ENCODE measurements at places on chromosomes 4 and X.

- peak; percentile 52 for DNase-seq
These were observed 11.2 kb upstream of the PLAC8 start for GRCh38 chr4:83125738-83126141.

DNA sequence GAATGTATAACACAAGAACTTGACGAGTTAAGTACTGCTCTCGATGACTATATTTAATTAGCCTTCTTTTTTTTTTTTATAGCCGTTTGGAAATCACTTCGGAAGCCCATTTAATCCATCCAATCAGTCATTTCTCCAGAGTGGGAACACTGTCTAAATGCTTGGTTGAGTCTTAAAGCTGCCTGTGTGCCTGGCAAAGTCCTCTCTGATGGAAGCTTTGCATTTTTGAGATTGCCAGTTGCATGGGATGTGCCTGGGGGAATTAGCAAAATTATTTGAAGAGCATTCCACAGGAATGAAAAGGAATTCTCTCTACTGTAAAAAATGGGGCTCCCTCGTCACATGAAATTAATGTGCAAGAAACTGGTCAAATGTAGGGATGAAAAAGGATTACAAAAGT is 398.8 kb upstream of the RPS6KA3 start:
- no peak for DNase-seq

DNA sequence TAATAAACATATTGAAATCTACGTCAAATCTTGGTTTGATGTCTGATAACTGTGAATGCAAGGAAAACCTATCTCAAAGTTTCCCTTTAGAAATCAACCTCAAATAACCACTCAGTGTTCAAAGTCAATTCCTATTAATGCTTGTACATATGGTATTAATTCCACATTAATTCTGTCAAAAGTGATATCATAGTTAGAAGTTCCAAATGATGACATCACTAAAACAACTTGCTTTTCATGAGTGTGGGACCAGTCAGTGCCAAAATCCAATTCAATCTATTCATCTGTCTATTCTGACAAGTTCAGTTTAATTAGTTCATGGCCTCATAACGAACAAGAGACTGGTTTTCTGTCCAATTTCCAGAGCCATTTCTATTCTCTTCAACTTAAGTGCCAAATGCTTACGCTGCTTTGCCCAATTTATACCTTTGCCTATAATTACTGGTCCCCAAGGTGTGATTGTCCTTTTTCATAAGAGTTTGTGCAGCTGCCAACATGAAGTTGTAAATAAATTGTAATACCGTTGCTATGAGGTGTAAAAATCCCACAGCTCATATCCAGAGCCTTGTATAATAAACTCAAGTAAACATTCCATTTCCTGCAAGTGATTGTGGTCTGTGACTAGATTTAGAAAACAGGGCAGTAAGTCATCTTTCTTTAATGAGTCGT is 476.2 kb downstream of the RAB28 start:
- no peak for DNase-seq

GRCh38 chrX:154526901-154527675 is 11.1 kb upstream of the FAM3A start:
- DNase-seq = peak; percentile 65

DNA sequence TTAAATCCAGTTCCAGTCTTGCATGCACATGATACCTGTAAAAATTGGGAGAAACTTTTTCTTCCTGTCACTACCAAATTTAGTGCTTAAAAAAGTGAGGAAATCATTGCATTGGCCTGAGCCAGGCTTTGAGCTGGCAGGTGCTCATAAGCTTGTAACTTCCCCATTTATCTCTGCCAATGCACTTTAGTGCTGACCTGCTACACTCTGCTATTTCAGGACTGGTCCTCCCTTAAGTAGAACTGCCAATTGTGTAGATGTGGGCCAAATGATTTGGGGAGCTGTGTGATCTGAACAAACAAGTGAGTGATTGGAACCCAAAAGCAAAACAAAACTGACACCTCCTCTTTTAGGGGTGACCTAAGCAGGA is 51.8 kb downstream of the ZNF827 start:
- no peak for DNase-seq

GRCh38 chr4:103197765-103198110 is 405 bp downstream of the CENPE start:
- DNase-seq = no peak

DNA sequence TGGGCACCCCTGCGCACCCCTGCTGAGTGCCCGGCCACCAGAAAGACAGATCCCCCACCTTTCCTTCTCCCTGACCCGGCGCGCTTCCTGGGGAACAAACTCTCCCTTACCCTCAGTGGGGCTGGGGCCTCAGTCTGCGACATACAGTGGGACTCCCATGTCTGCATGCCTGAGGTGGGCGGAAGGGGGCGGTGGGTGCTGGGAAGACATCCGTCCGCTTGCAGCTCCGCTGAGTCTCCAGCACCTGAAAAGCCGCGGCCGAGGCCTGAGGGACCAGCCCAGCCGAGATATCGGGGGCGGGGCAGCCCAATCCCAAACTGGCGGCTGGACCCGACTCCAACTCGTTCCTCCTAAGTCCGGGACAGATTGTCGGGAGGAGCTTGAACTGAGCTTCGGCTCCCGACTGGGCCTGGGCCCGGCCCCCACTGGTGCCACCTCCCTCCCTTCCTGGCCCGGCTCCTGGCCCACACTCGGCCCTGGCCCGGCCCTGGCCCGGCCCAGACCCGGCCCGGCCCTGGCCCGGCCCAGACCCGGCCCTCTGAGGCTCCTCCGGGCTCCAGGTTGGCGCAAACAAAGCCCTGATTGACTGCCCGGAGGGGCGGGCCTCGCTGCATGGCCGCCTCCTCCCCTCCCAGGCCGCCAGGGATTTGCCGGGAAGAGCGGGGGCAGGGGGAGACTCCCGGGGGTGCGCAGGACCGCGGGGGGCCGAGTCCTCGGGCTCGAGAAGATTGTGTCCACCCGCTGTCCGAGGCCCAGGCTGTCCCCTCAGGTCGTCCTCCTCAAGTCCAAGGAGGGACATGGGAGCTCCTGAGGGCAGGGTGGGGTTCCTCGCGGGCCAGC is 877 bp upstream of the SLC16A2 start:
- peak; percentile 2 for DNase-seq

- DNase-seq = no peak
These were observed 82.0 kb downstream of the IRF2 start for GRCh38 chr4:184392316-184392715.

DNA sequence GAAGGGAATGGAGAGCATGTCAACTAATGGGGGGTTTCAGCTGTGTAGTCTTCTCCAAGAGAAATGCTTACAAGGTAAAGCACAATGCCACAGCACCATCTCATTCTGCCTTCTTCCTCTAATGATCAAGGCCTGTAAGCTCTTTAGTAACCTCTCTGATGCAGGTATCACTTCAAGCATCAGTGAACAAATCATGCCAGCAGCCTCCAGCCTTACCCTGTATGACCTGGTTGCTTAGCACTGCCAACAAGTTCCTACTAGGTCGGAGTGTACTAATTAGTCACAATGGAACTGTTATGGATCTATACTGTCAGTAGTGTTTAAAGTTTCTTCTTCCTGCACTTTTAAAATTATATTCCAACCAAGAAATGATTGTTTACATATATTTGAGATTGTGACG is 197.7 kb downstream of the GRID2 start:
- no peak for DNase-seq

- DNase-seq = peak; percentile 4
These were observed 763 bp downstream of the USP38 start for GRCh38 chr4:143185253-143186107.

- no peak for DNase-seq
These were observed 17.0 kb downstream of the ADGRA3 start for GRCh38 chr4:22498866-22499265.

- no peak for DNase-seq
These were observed 196.0 kb upstream of the PSAPL1 start for GRCh38 chr4:7630568-7631287.

GRCh38 chr4:143341186-143341755 is 4.6 kb downstream of the GAB1 start:
- no peak for DNase-seq

GRCh38 chr4:42478509-42478908 is 81.2 kb downstream of the SHISA3 start:
- no peak for DNase-seq

- DNase-seq = no peak
These were observed 22.1 kb upstream of the SPATA4 start for GRCh38 chr4:176217510-176217909.

DNA sequence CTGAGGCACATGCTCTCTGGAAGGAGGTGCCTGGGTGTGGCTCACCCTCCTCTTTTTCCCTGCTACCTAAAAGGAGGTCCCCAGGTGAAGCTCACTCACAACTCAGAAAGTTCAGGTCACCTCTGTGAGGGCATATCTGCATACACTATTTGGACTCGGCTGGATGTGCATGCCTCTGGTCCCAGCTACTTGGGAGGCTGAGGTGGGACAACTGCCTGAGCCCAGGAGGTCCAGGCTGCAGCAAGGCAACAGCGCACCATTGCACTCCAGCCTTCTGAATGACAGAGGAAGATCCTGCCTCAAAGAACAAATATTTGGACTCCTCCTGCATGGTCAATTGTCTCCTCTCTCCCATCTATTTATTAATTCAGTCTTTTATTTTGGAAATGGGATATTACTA is 46.4 kb downstream of the CPLX1 start:
- no peak for DNase-seq

- no peak for DNase-seq
These were observed 58.5 kb downstream of the PPA2 start for GRCh38 chr4:105415281-105415744.

GRCh38 chrX:18906286-18906685 is 77.6 kb downstream of the PHKA2 start:
- no peak for DNase-seq

GRCh38 chrX:139842326-139843185 is 90.3 kb downstream of the ATP11C start:
- DNase-seq = no peak

DNA sequence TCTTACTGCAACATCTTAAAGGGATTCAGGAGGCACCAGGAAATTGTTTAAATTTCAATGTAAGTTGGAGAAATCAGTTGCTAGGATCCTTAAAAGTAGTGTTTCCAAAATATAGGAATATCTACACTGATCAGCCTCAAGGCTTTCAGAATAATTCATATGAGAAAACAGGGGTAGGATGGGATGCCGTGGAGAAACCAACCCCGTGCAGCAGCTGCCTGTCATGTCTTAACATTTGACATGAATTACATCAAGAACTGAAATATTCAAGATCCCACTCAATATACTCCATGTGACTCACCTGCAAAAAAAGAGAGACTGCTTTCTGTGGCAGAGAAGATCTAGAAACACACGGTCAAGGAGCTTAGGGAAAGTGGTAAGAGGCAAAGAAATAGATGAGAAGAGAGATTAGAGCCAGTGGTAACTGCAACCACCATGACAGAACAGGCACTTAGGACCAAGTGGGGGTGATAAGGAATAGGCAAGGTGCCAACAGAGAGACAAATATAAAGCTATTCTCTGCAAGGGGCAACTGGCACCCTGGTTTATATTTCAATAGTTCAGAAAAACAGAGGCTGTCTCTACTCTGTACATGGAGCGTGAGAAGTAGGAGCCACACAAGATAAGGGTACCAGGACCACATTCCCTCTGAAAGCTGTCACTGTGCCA is 64.0 kb downstream of the SLC39A8 start:
- DNase-seq = no peak

GRCh38 chrX:23333842-23334520 is 668 bp upstream of the PTCHD1 start:
- DNase-seq = no peak

GRCh38 chr4:169305651-169306050 is 34.9 kb upstream of the SH3RF1 start:
- no peak for DNase-seq

DNA sequence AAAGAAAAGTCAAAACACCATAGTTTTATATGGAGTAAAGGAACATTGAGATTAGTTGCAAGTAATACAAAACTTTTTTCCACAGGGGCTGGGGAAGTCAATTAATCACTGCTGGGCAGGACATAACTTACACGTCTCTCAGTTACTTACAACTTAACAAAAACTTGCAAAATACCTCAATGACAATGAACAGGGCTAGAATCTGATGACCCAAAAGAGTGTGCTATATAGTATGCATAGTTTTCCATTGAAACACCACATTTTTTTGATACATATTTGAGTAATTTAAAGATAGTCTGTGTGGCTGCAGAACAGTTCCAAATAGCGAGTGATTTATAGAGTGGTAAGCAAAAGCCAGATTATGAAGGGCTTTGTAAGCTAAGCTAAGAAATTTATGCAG is 172.3 kb upstream of the TRPC5 start:
- no peak for DNase-seq

DNA sequence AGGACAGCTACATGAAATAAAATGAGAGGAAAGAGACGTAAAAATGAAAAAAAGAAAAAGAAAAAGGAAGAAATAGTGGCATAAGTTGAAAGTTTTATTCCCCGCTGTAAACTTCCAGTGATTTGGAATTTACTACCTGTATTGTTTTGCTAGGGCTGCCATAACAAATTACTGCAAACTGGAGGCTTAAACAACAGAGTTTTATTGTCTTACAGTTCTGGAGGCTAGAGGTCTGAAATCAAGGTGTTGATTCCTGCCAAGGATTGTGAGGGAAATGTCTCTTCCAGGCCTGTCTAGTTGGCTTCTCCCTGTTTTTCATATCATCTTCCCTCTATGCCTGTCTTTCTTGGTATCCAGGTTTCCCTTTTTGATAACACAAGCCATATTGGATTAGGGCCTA is 119.4 kb upstream of the PACRGL start:
- DNase-seq = no peak

DNA sequence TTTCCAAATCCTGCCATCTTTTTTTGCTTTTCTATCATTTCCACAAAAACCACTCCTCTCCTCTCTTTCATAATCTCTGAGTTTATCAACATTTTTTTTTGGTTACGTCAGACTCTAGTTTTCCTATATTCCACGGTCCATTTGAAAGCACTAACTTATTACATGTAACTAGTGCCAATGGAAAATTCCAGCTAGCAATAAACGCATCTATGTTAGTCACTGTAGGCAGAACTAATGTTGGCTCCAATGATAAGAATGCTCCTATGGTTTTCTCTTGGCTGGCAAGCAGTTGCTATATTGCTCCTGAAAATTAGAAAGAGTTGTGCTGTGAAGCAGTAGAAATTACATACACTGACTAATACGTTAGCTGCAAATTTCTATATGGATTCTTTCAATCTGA is 634.6 kb upstream of the FTHL17 start:
- no peak for DNase-seq

DNA sequence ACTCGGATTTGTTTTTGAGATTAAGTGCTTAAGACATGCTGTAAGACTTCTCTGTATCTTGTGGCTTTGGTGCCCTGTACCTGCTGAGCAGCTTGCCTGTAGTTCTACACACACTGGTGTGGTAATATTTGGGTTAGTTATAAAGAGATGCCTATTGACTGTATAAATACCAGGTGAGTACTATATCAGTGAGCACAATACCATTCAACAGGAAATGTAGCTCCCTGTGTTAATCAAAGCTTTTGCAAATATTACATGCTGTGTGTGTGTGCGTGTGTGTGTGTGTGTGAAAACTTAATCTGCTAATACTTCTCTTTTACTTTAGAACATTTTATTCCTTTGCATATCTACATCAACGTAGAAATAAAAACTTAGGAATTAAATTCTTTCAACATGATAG is 30.1 kb downstream of the MYOZ2 start:
- no peak for DNase-seq

- no peak for DNase-seq
These were observed 552.3 kb downstream of the PCDH7 start for GRCh38 chr4:31272331-31273061.

GRCh38 chr4:99572527-99573240 is 1.9 kb upstream of the MTTP start:
- DNase-seq = no peak

GRCh38 chr4:76090241-76090691 is 15.8 kb downstream of the ART3 start:
- no peak for DNase-seq

- DNase-seq = no peak
These were observed 450.1 kb upstream of the FTHL17 start for GRCh38 chrX:31521941-31522340.

GRCh38 chr4:115675719-115676118 is 562.3 kb upstream of the NDST4 start:
- DNase-seq = no peak

Data from activated naive CD4-positive, alpha-beta T cell treated with Interleukin-2 at 50 U/mL for 16 hours (primary cell).